ENCODE measurements at places on chromosomes 7 and 10.

DNA sequence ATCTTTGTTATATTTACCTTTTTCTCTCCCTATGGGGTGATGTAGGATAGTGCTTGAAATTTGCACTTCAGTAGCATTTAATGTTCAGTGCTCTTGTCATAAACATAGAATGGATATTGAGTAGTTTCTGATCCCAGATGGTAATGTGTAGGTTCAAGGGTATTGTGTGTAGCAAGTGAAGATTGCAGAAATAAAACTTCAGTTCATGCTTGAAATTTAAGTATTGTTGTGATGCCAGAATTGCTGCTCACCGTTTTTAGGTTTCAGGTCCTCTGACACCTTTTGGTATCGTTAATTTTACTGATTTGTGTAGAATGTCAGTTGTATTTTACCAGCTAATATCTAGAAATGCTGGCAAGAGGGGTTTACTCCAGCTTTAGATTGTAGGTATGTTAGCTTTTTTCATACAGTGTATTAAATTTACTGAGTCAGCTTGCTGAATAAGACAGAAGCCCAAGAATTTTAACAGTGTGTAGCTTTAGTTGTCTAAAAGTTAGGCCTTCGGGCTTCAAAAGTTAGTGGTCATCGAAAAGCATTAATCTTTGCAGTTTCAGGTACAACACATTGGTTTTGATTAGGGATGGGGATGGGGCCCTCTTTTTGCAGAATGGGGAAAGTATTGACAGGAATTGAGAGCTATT is 1.9 kb downstream of the PTEN start:
- DNase-seq = no peak

DNA sequence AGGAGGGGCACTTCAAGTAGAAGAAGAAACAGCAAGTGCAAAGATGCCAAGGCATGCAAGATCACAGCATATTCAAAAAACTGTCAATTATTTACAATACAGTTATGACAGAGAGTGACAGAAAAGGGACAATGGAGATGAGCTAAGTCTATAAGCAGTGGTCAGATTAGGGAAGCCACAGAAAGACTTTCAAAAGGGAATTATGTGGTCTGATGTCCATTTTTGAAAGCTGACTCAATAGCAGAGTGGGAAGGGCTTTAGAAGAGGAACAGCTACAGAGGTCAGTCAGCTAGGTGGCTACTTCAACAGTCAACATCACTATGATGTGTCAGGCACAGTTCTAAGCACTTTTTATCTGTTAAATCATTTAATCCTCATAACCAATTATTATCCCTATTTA is 45.2 kb upstream of the SPOCK2 start:
- no peak for DNase-seq

DNA sequence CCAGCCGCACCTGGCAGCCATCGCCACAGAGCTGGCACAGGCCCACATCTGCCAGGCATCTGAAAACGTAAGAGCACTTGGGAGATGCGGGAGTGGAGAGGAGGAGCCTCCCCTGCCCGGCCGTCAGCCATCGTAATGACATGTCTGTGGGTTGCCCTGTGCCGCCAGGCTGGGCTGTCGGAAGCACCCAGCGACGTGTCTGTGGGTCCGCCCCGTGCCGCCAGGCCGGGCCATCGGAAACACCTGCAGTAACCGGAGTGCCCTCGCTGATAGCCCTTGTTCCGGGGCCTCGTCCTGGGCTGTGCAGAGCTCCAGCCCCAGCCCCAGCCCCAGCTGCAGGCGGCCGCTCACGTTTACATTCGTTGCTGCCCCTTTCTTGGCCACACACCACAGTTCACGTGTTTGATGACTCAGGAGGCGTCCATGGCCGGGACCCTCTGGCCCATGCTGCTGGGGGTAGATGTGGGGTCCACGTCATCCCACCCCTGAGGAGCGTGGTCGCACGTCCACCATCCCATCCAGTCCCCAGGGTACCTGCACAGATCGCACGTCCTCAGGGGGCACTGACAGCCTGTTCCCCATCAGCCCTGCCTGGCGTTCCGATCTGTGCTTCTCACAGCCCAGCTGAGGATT is 30.0 kb upstream of the PRKAR1B start:
- no peak for DNase-seq

DNA sequence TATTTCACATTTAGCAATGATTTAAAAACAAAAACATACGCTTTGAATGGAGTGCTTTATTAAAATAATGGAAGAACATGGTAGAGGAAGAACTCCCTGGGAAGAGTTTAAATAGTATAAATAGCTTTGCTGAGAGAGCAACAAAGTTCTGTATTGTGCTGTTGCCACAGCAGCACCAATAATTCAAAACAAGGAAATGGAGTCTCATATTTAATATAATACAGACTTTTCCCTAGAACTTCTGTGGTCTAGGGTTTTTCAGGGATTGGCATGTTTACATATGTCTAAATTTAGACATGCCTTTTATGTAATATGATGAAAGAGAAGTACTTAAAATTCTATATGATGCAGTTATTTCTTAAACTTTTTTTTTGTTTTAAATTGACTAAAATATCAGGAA is 217.2 kb upstream of the HDAC9 start:
- peak; percentile 6 for DNase-seq

GRCh38 chr7:29878081-29878688 is 71.9 kb downstream of the WIPF3 start:
- DNase-seq = peak; percentile 42

DNA sequence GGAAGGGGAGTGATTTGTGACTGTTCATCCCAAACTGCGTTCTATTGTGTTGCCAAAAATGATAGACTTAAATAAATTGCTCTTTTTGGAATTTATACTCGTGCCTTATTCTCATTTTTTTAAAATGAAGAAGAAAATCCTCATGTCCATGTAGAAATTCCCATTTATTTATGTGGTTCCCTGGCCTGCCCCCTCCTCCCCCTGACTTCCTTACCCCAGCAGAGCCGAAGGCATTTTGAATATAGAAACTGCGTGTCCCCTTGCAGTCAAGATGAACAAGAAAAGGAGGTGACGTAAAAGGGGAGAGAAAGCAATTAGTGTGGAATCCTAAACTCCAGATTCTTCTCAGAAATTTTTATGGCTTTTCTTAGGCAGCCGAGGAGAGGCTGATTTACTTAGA is 126.1 kb downstream of the FAM204A start:
- DNase-seq = no peak

- DNase-seq = no peak
Observed at GRCh38 chr10:42971251-42971599, 105.6 kb upstream of the RET start.

DNA sequence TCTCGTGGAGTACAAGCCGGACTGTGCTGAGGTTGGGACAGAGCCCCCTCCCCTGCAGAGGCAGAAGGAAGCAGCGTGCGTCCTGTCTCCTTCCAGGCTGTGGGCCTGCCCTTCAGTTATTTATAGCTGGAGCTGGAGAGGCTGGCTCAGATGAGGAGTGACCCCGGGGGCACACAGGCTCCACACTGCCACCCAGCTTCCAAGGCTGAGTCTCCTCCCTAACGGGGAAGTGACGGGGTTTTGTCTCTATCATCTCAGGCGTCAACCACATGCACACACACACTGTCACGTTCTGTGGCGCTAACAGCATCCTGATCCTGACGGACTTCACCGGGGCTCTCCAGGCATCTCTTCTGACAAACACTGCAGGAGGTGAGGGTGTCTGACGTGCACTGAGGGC is 25.4 kb downstream of the AMZ1 start:
- DNase-seq = no peak

- no peak for DNase-seq
Observed at GRCh38 chr10:86434656-86435055, 68.1 kb upstream of the GRID1 start.

Data from right lung (tissue), 10 donors.